Activated CD4-positive, alpha-beta T cell treated with anti-CD3 and anti-CD28 coated beads for 1 hour (primary cell): ENCODE measurements at places on chromosomes 5 and 9.
A peak's percentile ranks its signal among the peaks of the same experiment; 100 is the strongest.

DNA sequence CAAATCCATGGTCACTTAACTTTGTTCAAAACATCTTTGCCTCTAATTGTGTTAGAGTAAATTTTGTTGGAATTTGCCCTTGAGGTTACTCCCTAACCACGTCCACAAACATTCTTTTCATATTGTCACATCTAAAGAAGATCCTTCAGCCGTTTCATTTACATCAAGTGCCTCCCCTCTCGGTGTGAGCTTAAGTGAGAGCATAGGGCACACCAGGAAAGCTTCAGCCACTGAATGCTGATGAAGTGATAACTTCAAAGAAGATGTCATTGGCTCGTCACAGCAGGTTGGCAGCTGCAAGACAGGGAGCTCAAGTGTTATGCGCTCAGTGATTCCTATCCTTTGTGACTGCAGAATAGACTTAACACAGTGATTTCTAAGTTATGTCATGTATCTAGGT lies 49.6 kb upstream of the ADAMTS19 start:
- no peak for DNase-seq

- no peak for DNase-seq
Measured at GRCh38 chr9:112091810-112092209, 83.3 kb downstream of the SUSD1 start.

- no peak for DNase-seq
Measured at GRCh38 chr9:1759771-1760300, 255.3 kb upstream of the SMARCA2 start.

DNA sequence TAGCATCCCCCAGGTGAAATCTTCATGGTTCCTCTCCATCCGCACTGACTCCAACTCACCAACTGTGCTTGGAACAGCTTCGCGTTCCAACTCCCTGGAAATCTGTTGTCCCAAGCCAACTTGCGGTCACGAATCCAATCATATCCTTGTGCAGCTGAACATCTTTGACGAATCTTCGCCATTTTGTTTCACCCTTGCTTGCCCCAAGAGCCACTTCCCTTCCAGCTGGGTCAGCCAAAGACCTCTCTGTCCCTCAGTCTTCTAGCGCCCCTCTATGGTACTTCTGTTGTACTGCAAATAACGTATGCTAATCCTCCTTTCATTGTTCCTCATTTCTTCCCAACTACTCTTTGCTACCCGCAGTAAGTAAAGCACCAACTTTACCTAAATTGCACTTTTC lies 61.0 kb upstream of the TARS1 start:
- DNase-seq: no peak

DNA sequence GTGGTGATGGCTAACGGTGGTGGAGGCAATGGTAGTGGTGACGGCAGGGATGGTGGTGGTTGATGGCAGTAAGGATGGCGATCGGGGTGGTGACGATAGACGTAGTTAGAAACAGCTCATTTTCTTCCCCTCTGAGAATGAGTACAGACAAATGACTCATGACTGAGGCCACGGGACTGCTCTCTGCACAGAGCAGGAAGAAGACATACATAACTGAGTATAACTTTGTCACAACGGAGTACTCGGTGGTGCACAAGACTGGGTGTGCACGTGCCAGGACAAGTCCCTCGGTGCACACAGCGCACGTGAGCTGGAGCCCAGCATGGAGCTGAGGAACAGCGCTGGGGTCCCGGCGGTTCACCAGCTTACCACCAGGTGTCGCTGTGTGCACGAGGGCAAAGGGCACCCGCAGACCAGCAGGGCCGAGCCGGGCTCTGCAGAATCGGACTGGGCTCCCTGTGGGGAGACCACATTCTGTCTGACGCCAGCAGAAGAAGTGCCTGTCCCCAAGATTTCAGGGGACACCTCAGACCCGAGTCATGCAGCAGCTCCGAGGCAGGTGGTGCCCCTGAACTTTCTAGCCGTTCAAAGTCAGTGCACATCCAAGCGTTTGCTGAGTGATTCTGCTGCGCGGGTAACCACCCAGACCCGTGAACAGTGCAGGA lies 188.6 kb downstream of the FSTL4 start:
- peak; percentile 45 for DNase-seq

DNA sequence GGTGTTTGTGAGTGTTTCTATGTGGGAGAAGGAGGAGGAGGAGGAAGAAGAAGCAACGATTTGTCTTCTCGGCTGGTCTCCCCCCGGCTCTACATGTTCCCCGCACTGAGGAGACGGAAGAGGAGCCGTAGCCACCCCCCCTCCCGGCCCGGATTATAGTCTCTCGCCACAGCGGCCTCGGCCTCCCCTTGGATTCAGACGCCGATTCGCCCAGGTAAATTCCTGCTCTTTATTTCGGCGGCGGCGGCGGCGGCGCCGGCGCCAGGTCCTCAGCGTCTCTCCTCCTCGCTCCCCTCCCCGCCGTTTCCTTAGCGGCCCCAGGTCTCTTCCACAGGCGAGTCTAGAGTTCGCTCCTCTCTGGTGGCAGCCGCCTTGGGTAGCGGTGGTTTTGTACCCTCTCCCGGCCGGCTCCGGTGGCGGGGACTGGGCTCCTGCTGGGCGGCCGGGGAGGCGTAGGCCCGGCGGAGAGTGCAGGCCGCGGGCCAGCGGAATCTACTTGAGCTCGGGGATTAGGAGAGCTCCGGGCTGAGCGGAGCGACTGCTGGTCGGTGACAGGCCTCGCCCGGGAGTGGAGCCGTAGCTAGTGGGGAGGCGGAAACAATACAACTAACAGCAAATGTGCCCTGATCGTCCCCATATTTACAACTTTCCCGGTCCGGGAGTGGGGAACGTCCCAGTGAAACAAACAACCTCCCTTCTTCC lies 547 bp downstream of the NIPBL start:
- peak; percentile 52 for DNase-seq

DNA sequence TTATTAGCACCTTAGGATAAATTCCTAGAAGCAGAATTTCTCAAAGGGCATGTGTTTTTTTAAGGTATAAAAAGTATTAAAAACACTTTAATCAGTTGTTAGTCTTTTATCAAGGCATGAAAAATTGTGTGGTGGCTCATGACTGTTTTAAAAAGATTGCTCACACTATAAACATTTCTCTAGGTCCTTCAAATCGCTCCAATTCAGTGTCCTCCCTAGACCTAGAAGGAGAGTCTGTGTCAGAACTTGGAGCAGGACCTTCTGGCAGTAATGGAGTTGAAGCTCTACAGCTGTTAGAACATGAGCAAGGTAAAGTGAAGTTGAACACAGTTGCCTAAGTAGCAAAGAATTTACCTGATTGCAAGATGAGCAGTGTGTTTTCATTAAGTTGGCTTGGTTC lies 62.0 kb downstream of the GAPVD1 start:
- DNase-seq: no peak

- DNase-seq: no peak
Measured at GRCh38 chr5:83991566-83992224, 271.0 kb upstream of the HAPLN1 start.

- no peak for DNase-seq
Measured at GRCh38 chr9:118121361-118121760, 417.2 kb downstream of the TLR4 start.
